ENCODE measurements at places on chromosomes 1 and 21.

DNA sequence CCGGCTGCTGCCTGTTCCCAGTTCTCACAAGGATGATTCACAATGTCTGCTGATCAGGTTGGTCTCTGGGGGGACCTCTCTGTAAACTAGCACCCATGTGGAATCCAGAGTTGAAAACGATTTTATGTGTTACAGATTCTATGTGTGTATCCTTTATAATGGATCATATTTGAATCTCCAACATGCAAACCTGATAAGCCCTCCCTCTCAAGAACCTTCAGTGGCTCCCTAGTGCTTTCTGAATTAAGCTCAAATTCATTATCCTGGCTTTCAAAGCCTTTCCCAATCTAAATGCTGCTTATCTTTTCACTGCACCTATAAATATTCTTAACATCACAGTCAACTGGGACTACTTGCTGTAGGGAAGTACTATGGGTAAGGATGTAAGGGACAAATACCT lies 166.8 kb upstream of the USP24 start:
- DNase-seq = no peak

DNA sequence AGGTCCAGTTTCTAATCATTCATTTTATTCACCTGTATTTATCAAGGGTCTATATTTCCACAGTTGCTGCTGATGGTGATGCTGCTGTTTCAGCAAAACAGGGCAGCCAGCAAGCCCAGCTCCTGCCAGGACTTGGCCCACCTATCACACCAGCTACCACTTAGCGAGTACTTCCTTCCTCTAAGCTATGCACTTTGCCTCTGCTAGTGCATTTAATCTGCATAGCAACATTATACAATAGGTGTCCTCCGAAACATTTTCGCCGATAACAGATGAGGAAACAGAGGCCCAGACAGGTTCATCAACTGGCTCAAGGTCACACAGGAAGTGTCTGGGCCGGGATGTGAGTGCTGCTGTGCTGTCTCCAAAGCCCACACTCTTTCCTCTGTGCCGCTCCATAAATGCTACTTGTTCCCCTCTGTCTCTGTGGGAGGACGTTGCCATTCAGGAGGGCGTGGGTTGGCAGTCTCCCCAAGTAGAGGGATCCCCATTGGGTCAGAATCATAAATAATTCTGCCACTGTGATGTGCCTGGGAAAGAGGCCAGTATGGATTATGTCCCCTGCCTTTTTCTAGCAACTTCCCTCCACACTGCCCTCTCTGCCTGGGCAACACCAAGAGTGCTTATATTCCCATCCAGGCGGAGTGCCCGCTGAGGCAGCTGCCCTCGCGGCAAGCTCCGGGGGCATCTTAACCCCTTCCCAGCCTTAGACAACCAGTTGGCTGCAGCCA lies 9.4 kb upstream of the PLEKHA6 start:
- DNase-seq = no peak

- no peak for DNase-seq
Measured at GRCh38 chr1:92446546-92446945, 40.2 kb downstream of the GFI1 start.

DNA sequence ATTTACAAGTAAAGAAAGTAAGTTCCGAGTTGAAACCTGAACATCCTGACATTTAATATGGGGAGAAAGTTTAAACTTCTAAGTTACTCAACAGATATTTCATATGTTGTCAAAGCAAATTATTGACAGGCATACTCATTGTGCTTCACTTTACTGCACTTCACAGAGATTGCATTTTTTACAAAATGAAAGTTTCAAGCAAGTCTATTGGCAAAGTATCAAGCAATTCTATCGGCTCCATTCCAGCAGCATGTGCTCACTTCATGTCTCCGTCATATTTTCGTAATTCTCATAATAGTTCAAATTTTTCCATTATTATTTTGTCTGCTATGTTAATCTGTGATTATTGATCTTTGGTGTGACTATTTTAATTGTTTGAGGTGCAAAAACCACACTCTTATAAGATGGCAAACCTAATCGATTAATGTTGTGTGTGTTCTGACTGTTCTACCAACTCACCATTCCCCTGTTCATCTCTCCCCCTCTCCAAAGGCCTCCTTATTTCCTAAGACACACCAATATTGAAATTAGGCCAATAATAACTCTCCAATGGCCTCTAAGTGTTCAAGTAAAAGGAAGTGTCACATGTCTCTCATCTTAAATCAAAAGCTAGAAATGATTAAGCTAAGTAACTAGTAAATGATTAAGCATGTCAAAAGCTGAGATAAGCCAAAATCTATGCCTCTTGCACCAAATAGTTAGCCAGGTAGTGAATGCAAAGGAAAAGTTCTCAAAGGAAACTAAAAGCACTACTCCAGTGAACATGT lies 68.2 kb upstream of the BCL9 start:
- DNase-seq = no peak
